ENCODE measurements at places on chromosomes 5 and 9.

- DNase-seq: no peak
Measured at GRCh38 chr9:38768351-38768761, 48.4 kb upstream of the FAM240B start.

- no peak for DNase-seq
Measured at GRCh38 chr5:7396713-7397454, 946 bp downstream of the ADCY2 start.

DNA sequence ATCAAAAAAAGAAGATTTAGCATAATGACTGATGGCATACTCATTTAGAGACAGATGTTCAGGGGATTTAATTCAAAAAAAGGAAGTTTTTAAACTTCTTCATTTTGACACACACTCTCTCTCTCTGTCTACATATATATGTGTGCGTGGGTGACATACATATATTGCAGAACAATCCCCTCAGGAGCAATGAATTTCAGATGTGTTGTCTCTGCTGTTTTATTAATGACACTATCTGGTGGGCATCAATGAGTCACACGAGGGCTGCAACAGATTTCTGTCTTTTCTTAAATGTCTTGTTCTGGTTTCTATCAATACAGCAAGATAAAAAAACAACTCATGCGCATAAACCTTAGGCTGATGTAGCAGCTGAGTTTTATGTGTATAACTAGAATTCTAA is 123.5 kb upstream of the SLCO6A1 start:
- DNase-seq: no peak

DNA sequence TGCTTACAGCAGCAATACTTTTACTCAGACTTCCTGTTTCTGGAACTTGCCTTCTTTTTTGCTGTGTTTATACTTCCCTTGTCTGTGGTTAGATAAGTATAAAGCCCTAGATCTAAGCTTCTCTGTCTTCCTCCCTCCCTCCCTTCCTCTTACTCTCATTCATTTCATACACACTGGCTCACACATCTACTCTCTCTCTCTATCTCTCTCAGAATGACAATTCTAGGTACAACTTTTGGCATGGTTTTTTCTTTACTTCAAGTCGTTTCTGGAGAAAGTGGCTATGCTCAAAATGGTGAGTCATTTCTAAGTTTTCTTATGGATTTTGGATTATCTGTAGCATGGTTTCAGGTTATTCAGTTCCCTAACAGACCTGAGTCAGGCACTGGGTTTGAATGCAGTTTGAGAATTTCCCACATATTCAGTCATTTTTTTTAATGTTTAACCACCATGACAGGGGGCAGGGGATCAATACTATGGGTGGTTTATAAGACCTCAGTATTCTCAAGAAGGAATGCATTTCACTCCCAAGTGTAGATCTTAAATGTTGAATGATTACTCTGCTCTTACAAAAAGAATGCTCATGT is at the start of gene IL7R:
Gene IL7R, plus strand, starts transcription at position 127 of the 587 bp plus-strand sequence. Its CDS starts 87 bp downstream, at position 214.
- DNase-seq: peak; percentile 44

DNA sequence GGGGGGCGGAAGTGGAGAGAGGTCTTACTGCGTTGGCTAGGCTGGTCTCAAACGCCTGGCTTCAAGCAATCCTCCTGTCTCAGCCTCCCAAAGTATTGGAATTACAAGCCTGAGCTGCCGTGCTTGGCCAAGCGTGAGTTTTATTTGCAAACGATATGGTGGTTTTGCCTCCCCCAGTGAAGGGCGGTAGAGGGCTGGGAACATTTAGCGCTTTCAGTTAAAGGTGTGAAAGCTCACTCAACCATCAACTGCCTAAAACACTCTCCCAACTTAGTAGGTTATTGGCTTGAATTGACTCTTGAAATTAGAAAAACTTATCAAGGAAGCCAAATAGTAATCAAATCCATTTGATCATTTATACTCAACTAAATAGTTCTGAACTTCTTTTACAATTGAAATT is 156.3 kb downstream of the ESM1 start:
- DNase-seq: no peak

DNA sequence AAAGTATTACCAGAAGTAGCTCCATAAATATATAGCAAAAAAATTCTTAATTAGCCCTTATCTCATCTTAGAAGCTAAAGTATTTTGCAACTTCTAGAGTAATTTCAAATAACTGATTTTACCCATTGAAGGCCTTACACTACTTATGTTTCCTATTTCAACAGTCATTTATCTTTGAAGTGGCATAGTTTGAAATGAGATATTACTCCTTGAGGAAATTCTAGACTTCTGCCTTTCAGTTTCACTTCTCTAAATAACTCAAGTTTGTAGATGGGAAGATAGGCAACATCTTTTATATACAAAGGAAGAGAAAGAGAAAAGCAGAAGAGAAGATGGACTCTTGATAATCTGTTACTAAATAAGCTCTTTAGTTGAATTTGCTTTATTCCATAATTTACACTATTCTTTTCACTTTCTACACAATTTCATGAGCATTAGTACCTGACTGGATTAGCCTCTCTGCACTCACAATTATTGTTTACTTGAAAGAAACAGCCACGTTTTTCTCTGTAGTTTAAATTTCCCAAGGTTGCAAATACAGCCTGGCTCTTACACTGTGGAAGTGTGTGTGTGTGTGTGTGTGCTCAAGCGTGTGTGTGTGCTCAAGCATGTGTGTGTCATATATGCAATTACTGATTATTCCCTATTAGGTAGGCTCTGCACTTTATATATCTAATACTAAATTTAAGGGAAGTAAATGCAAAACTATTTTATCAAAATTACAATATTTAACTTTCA is 60.6 kb upstream of the EMB start:
- DNase-seq: no peak

- peak; percentile 78 for DNase-seq
Measured at GRCh38 chr5:173714551-173715428, 98.3 kb upstream of the BOD1 start.

GRCh38 chr5:5544094-5544663 is 121.7 kb downstream of the ICE1 start:
- DNase-seq: no peak

- no peak for DNase-seq
Measured at GRCh38 chr5:133936651-133937015, 31.8 kb downstream of the C5orf15 start.

GRCh38 chr5:15001517-15001916 is 129.9 kb upstream of the ANKH start:
- DNase-seq: peak; percentile 18

- no peak for DNase-seq
Measured at GRCh38 chr9:8280811-8281210, 481.2 kb upstream of the DMAC1 start.

DNA sequence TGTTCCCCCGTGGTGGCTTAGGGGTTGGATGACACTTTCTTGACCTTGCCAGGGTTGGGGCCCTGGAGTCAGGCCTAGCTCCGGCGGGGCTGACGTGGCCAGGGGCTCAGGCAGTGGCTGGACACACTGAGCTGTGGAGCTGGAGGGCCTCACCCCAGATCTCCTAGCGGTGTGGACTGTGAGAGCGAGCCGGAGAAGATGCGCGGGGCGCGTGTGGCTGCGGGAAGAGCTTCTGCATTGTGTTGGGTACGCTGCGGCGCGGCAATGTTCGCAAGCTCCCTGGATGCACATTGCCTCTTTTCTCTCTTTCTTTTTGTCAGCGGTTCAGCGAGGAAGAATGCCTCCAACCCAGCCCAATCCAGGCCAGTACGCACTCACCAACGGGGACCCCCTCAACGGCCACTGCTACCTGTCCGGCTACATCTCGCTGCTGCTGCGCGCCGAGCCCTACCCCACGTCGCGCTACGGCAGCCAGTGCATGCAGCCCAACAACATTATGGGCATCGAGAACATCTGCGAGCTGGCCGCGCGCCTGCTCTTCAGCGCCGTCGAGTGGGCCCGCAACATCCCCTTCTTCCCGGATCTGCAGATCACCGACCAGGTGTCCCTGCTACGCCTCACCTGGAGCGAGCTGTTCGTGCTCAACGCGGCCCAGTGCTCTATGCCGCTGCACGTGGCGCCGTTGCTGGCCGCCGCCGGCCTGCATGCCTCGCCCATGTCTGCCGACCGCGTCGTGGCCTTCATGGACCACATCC is 4.8 kb downstream of the NR2F1 start:
- no peak for DNase-seq

DNA sequence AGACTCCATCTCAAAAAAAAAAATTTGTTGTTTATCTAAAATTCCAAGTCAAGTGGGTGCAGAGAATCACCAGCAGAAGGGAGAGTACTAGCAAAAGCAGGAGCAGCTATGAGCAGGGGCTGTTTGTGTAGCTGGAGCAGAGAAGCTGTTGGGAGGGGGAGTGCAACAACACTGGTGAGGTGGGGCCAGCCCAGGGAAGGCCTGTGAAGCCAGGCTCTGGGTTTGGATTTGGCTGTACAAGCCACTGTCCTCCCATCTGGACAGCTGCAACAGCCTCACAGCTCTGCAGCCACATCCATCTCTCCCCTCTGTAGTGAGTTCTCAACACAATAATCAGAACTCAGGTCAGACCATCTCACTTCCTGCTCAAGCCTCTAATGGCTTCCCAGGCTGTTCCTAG is 59.4 kb downstream of the TMOD1 start:
- DNase-seq: no peak

DNA sequence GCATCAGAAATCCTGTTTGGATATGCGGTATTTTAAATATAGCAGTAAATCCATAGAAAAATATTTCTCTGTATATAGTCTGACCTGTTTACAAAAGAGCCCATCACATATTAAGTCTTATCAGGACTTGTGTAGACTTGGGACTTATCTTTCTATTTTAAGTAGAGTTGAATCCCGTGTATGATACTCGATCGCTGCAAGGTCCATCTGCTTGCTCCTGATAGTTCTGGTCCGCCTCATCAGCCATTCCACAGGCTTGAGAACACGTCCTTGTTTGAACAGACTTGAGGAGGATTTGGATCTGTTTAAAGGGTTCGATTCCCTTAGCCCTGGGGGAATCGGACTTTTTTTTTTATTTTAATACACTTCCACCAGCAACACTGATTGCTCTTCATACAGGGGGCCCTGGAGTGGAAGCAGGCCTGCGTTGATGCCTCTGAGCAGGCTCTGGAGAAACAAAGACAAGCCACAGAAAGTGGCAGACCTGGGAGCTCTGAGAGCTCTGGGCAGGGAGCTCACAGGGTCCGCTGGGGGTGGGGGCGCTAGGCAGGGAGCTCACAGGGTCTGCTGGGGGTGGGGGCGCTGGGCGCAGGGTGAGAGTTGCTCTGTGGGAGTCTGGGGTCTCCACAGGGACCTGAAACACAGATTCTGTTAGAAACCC is 112.2 kb downstream of the MVB12B start:
- DNase-seq: no peak

GRCh38 chr5:108636135-108636853 is 111.4 kb upstream of the FER start:
- DNase-seq: no peak

GRCh38 chr5:106152569-106152968 is 1518.2 kb downstream of the EFNA5 start:
- DNase-seq: no peak

- no peak for DNase-seq
Measured at GRCh38 chr9:135056541-135056940, 30.9 kb upstream of the OLFM1 start.

- peak; percentile 2 for DNase-seq
Measured at GRCh38 chr5:31193591-31194467, at the start of gene CDH6. CDH6 (plus strand) TSS chr5:31193686; CDS start chr5:31267474, 73,788 bp downstream.

- DNase-seq: no peak
Measured at GRCh38 chr5:53482717-53483638, 2.5 kb downstream of the FST start.

DNA sequence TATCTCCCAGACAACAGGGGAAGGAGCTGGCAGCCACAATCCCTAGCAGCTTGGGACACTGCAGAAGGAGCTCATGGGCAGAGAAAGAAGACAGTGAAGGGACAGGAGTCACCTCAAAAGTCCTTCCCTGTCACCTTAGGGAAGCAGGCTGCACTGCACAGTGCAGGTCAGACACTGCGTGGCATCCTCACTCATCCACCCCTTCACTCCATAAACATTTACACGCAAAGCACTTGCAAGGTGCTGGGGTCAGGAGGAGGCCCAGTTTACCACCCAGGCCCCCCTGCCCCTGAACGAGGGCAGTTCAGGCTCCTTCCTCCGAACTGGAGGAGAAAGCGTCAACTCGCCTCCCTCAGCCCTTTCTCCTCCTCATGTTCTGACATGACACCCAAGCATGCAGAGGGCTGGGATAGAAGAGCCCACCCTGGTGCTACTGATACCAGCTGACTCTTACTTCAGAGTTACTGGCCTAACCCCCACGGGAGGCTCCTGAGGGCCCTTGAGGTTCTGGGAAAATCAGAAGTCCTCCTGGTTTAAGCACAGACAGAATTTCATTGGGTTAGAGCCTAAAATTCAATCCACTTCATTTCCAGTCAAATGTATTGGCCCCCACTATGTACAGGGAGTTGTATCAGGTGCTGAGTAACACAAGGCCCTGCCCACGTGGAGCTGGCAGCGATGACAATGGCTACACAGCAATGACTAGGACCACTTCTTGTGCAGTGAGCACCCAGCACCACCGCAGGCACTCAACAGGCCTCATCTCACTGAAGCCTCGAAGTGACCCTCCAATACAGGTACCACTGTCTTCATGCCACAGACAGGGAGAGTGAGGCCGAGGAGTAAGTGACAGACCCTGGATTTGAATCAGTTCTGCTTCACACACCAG is 70.4 kb downstream of the RAPGEF1 start:
- DNase-seq: no peak

- no peak for DNase-seq
Measured at GRCh38 chr9:136795000-136795348, 1.2 kb upstream of the CCDC183 start.

GRCh38 chr5:33973271-33973670 is 11.2 kb downstream of the SLC45A2 start:
- DNase-seq: no peak

- DNase-seq: no peak
Measured at GRCh38 chr5:61076626-61077025, 85.6 kb downstream of the SMIM15 start.

GRCh38 chr5:71537687-71538086 is 49.5 kb upstream of the MCCC2 start:
- no peak for DNase-seq

DNA sequence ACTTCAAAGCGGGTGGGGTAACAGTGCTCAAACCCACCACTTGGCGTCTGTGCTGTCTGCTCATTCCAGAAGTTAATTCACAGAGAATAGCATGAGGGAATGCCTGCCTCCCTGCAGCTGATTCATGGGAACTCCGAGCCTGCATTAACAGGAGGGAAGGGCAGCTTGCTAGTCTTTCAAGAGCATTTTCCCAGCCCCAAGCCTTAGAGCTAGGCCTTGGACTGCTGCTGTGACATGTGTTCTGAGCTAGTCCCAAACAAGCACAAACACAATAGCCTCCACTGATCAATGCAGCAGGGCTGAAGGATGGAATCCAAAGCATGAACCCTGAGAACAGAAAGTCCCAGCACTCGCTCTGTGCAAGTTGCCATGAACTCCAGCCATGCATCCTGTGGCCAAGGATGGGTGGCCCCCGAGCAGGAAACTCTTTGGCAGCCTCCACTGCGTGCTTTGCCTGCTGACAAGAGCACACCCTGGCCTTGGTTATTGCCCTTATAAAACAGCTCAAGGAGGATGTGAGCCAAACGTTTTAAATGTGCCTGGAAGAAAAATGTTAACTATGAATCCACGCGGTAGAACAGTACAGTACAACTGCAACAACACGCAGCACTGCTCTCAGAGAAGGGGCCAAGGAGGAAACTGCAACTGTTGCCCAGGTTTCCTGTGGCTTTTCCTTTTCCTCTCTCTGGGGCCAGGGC is 653.1 kb upstream of the KLF4 start:
- peak; percentile 17 for DNase-seq
